ENCODE measurements at places on chromosomes 5 and 9. TPM values are rescaled to one million over a fixed set of nuclear protein-coding genes. Genes with fewer than 3 reads are reported as not detected.

HK3 gene
- 5.0 TPM for total RNA-seq

C7 gene
- total RNA-seq, result 447 TPM

PITX1 gene
- 2.1 TPM for total RNA-seq

TGFBR1 gene
- 34.5 TPM for total RNA-seq

C5orf52 gene
- total RNA-seq, result not detected

AQP3 gene
- total RNA-seq, result 45.1 TPM

ZNF883 gene
- total RNA-seq, result 1.4 TPM

OGN gene
- 14.1 TPM for total RNA-seq

OLFML2A gene
- 11.4 TPM for total RNA-seq

SMIM32 gene
- not detected for total RNA-seq

PCDHB14 gene
- 5.9 TPM for total RNA-seq

GFI1B gene
- not detected for total RNA-seq

ZDHHC11B gene
- 3.9 TPM for total RNA-seq

ADGRV1 gene
- total RNA-seq, result 55.3 TPM

TIMD4 gene
- 0.88 TPM for total RNA-seq

DDX4 gene
- not detected for total RNA-seq

NTRK2 gene
- 134 TPM for total RNA-seq

C9orf153 gene
- 0.59 TPM for total RNA-seq

LHX6 gene
- total RNA-seq, result 9.8 TPM

SLCO6A1 gene
- total RNA-seq, result not detected

RGMB gene
- 22.0 TPM for total RNA-seq

FOXD4L4 gene
- total RNA-seq, result 0.32 TPM

HAPLN1 gene
- total RNA-seq, result not detected

FST gene
- total RNA-seq, result 6.2 TPM

SH3TC2 gene
- 9.4 TPM for total RNA-seq

PCDHGB7 gene
- 21.3 TPM for total RNA-seq

NSG2 gene
- total RNA-seq, result not detected

TTC23L gene
- total RNA-seq, result 1.3 TPM

NIPSNAP3A gene
- 26.6 TPM for total RNA-seq

CLTB gene
- total RNA-seq, result 122 TPM

ANKRD20A1 gene
- 0.16 TPM for total RNA-seq

TMEM171 gene
- total RNA-seq, result 0.64 TPM

CDC26 gene
- 39.1 TPM for total RNA-seq

CTSV gene
- total RNA-seq, result 2.0 TPM

SHOC1 gene
- total RNA-seq, result not detected

SOX30 gene
- not detected for total RNA-seq

PCDHB2 gene
- 9.8 TPM for total RNA-seq

INSL6 gene
- not detected for total RNA-seq

CDH18 gene
- total RNA-seq, result not detected

SAXO1 gene
- not detected for total RNA-seq

TRIO gene
- 193 TPM for total RNA-seq

MCTP1 gene
- 22.8 TPM for total RNA-seq

PCDHB9 gene
- 2.2 TPM for total RNA-seq

PCDHA7 gene
- total RNA-seq, result 1.3 TPM

PCDH1 gene
- 72.7 TPM for total RNA-seq

MSX2 gene
- 11.5 TPM for total RNA-seq

CCL21 gene
- 12.0 TPM for total RNA-seq

All from breast epithelium (tissue), 4 donors.